ENCODE measurements at places on chromosomes 2 and 18. TPM values are rescaled to one million over a fixed set of nuclear protein-coding genes. Genes with fewer than 3 reads are reported as not detected.
A peak's percentile ranks its signal among the peaks of the same experiment; 100 is the strongest.

UGT1A6 gene
- not detected for total RNA-seq

ATP6V1B1 gene
- total RNA-seq = 0.77 TPM

POTEE gene
- 0.21 TPM for total RNA-seq

PLEKHH2 gene
- 1.1 TPM for total RNA-seq

- no peaks in the 10 kb centered on the region for H3K4me1 ChIP-seq
- H3K36me3 ChIP-seq = no peaks in the 10 kb centered on the region
- H3K27ac ChIP-seq = no peak overlapping the region
Measured at GRCh38 chr18:28884304-28884703, 707.4 kb upstream of the CDH2 start.

GRCh38 chr2:30670453-30670852 lies 136.8 kb downstream of the CAPN13 start:
- no peaks in the 10 kb centered on the region for H3K27me3 ChIP-seq
- H3K4me1 ChIP-seq = no peaks in the 10 kb centered on the region
- no peak for DNase-seq
- H3K27ac ChIP-seq = no peak overlapping the region

- no peak overlapping the region for H3K27ac ChIP-seq
- no peak overlapping the region for H3K4me3 ChIP-seq
- no peaks in the 10 kb centered on the region for H3K36me3 ChIP-seq
- H3K27me3 ChIP-seq = no peaks in the 10 kb centered on the region
- DNase-seq = no peak
Measured at GRCh38 chr2:55106148-55106547, 55.9 kb upstream of the RTN4 start.

DNA sequence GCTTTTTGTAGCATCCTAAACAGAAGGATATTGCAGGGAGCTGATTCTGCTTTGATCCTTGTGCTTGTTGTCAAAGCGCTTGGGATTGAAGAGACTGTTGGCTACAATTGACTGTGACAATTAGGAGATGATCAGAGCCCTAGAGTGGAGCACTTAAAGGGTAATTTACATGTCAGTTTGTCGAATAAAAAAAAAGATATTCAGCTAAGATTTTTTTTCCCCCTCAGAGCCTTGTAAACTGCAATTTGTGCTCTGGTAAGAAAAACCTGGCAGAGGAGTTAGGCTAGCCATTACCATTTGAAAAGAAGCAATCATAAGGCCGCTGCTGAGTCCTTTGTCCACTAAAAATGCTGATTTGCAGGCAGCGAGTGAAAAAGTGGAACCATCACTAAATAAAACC lies 47.8 kb upstream of the ZEB2 start:
- H3K27me3 ChIP-seq = no peaks in the 10 kb centered on the region
- H3K27ac ChIP-seq = no peak overlapping the region
- no peak overlapping the region for H3K4me3 ChIP-seq
- no peak for DNase-seq

DNA sequence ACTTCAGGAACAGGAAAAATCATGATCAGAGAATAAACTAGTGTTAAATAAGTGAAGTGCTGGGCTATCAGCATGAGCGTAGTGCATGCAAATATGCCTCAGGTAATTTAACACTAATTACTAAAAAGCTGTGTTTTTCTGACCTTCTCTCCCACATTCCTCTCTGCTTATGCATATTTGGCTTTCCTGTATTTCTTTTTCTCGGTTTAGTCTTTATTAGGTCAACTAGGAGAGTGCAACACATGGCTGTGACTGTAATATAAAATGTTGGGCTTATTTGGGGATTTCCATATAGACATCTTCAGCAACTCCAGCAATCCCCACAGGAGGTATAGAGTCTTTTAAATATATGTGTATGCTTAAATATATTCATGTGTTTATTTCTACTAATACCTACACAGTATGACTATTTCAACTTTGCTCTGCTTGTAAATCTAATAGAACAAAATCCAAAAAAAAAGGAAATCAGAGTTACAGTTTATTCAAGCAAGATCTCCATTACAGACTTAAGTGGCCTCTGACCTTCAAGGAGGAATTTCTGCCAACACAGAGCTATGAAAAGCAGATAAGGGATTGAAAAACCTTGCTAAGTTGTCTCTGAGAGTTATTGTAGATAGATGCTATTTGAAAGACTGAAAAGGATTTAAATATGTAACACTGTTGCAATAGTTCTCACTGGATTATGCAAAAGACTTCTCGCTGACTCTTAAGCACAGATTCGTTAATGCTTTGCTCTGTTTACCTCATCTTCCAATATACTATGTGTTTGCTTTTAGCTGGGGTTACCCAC lies 359.5 kb upstream of the RGPD4 start:
- H3K27ac ChIP-seq = no peak overlapping the region
- no peak overlapping the region for H3K4me3 ChIP-seq
- DNase-seq = no peak
- no peaks in the 10 kb centered on the region for H3K36me3 ChIP-seq
- H3K4me1 ChIP-seq = no peaks in the 10 kb centered on the region
- H3K27me3 ChIP-seq = no peaks in the 10 kb centered on the region

- DNase-seq = no peak
- no peak overlapping the region for H3K4me3 ChIP-seq
- H3K36me3 ChIP-seq = no peaks in the 10 kb centered on the region
Measured at GRCh38 chr2:28507796-28508764, 12.2 kb downstream of the PLB1 start.

DNA sequence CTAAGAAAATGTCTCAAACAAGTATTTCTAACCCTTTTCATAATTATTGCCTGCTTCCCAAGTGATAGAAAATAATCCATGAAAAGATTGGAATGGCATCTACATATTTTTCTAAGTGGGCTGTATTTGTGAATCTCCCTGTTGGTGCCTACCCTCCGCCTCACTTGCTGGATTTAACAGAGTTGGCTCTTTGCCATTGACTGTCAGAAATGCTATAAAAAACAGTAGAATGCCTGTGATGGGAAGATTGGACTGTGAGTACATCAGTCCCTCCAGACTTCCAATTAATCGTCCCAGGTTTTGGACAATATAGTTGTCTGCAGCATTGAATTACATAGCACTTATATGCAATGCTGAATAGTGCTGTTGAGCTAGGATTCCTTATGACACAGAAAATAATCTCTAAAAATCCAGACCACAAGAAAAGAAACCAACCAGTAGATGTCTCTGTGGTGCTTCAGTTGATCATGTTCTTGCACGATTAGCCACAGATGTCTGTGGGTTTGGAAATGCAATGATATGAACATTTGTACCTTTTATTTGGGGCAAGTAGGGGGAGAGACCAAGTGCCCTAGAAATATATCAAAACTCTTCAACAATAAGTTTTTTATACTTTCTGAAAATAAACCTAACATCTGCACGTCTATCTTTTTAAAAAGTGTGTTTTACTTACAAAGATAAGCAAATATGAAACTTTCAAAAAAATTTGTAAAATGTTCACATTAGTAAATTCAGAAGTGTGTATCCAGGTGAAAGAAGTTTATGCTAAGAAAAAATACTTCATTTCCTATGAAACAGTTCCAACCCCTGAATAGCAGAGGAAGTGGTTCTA lies 88.5 kb downstream of the DYNAP start:
- no peaks in the 10 kb centered on the region for H3K4me1 ChIP-seq
- no peak overlapping the region for H3K4me3 ChIP-seq
- H3K27ac ChIP-seq = no peak overlapping the region
- peak; percentile 79 for DNase-seq
- no peaks in the 10 kb centered on the region for H3K36me3 ChIP-seq

DNA sequence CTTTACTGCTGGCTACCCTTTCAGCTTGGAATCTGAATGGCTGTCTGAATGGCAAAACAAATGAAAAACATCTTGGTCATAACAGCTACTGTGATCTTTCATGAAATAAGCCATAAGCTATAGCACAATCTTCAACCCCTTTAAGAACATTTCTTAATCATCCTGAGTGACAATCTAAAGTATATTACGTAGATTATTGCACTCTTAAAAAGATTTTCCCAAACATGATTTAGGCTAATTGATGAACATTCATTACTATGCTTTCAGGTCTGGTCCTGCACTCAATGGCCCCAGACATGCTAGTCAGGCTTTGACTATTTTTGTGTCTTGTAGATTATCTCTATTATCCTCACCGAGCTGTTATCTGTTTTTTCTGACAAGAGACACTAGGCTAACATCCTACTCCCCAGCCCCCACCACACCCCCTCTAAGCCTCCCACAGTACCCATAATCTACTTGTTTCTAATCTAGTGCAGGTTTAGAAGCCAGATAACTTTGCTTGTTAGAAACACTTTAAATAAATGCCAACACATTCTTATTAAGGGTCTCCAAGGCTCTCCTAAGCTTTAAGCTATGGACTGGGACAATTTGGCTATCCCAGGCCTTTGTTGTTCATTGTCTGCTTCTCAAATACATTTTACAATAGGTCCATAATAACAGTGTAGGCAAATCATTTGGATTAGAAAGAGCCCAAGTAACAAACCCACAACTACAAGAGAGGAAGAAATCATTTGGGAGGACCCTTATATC lies 4.2 kb downstream of the SMAD2 start:
- H3K4me3 ChIP-seq = no peak overlapping the region
- H3K27me3 ChIP-seq = no peaks in the 10 kb centered on the region
- peaks cover 15% of the 10 kb centered on the region for H3K4me1 ChIP-seq
- H3K27ac ChIP-seq = no peak overlapping the region
- no peak for DNase-seq

GRCh38 chr2:29106980-29107388 lies 8.2 kb upstream of the CLIP4 start:
- no peak for DNase-seq
- H3K4me3 ChIP-seq = no peak overlapping the region
- H3K36me3 ChIP-seq = no peaks in the 10 kb centered on the region
- H3K4me1 ChIP-seq = no peaks in the 10 kb centered on the region

GRCh38 chr2:75290600-75291150 lies 91.4 kb upstream of the TACR1 start:
- no peak overlapping the region for H3K4me3 ChIP-seq
- H3K4me1 ChIP-seq = peaks cover 17% of the 10 kb centered on the region
- no peaks in the 10 kb centered on the region for H3K36me3 ChIP-seq
- H3K27ac ChIP-seq = no peak overlapping the region
- H3K27me3 ChIP-seq = no peaks in the 10 kb centered on the region

DNA sequence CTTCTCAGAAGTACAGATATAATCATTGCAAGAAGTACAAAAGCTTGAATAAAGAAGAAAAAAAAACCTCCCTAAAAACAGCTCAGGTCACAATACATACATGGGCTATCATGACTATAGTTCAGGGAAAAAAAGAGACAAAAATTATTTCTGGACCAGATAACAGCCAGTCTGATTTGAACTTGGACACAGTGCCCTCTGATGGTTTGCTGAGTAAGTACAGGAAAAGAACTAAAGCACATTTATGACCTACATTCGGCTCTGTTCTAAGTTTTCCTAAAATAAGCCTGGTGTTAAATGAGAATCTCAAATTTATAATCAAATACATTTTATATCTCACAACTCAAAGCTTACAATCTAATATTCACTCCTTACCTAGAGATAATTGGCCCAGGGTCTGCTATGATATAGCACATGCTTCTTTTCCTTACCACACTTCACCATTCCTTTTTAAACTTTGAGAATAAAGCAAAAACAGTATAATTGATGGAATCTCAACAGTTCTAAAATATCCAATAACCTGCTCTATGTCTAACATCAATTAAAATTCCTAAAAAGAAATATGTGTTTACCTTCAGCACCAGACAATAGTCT lies 81.1 kb downstream of the RAPH1 start:
- DNase-seq = peak; percentile 67
- H3K27ac ChIP-seq = no peak overlapping the region
- H3K36me3 ChIP-seq = peaks cover 15% of the 10 kb centered on the region
- no peaks in the 10 kb centered on the region for H3K27me3 ChIP-seq

DNA sequence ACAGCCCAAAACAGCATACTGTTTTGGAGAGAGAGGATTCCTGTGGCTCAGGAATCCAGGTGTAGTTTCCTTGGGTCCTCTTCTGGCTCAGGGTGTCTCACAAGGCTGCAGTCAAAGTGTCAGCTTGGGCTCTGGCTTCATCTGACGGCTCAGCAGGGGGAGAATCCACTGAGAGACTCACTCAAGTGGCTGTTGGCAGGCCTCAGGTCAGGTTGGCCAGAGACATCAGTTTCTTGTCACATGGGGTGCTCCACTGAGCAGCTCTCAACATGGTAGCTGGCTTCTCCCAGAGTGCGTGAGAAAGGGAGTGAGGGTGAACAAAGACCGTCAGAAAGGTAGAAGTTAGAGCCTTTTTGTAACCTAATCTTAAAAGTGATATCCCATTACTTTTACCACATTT lies 168.4 kb downstream of the SOCS6 start:
- H3K27me3 ChIP-seq = peaks cover 6% of the 10 kb centered on the region
- no peaks in the 10 kb centered on the region for H3K36me3 ChIP-seq
- no peak overlapping the region for H3K4me3 ChIP-seq

GRCh38 chr2:8534729-8535468 lies 147.0 kb upstream of the ID2 start:
- no peaks in the 10 kb centered on the region for H3K27me3 ChIP-seq
- DNase-seq = no peak
- H3K27ac ChIP-seq = no peak overlapping the region
- H3K4me1 ChIP-seq = no peaks in the 10 kb centered on the region

GRCh38 chr18:35239314-35239713 lies 1.5 kb upstream of the ZNF397 start:
- no peak for DNase-seq
- peaks cover 12% of the 10 kb centered on the region for H3K4me1 ChIP-seq
- no peaks in the 10 kb centered on the region for H3K27me3 ChIP-seq
- no peak overlapping the region for H3K27ac ChIP-seq
- H3K36me3 ChIP-seq = peaks cover 4% of the 10 kb centered on the region

- no peak overlapping the region for H3K27ac ChIP-seq
- H3K4me1 ChIP-seq = no peaks in the 10 kb centered on the region
- H3K27me3 ChIP-seq = no peaks in the 10 kb centered on the region
- no peak for DNase-seq
- H3K36me3 ChIP-seq = no peaks in the 10 kb centered on the region
Measured at GRCh38 chr2:16321872-16322271, 343.8 kb downstream of the CYRIA start.

DNA sequence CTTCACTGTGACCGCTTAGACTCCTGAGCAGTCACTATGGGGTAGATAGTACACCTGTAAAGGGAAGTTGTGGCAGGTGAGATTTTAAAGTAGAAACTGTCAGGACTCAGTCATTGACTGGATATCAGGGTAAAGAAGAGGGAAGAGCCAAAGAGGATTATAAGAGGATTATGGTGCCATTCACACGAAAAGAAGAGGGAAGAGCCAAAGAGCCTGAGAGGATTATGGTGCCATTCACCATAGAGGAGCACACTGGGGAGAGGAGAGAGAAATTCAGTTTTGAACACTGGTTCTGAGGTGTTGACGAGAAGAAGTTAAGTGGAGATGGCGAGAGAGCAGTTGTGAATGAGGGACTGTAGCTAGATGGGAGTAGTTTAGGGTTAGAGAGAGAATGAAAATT lies 16.9 kb upstream of the KCNJ13 start:
- H3K27me3 ChIP-seq = no peaks in the 10 kb centered on the region
- H3K36me3 ChIP-seq = peaks cover 23% of the 10 kb centered on the region
- no peak overlapping the region for H3K27ac ChIP-seq

- no peak overlapping the region for H3K4me3 ChIP-seq
- H3K36me3 ChIP-seq = peaks cover 4% of the 10 kb centered on the region
Measured at GRCh38 chr2:200993097-200993496, 29.6 kb upstream of the ORC2 start.

GRCh38 chr2:332592-332991 lies 44.7 kb upstream of the ALKAL2 start:
- H3K4me3 ChIP-seq = no peak overlapping the region
- no peaks in the 10 kb centered on the region for H3K27me3 ChIP-seq
- no peak for DNase-seq

Data from endothelial cell of umbilical vein (primary cell).